Pulmonary artery endothelial cell (primary cell): ENCODE measurements at places on chromosomes 6 and 20. TPM values are rescaled to one million over a fixed set of nuclear protein-coding genes. Genes with fewer than 3 reads are reported as not detected.

GRCh38 chr6:18464176-18464575 lies 77.0 kb downstream of the RNF144B start:
- DNase-seq = no peak

DNA sequence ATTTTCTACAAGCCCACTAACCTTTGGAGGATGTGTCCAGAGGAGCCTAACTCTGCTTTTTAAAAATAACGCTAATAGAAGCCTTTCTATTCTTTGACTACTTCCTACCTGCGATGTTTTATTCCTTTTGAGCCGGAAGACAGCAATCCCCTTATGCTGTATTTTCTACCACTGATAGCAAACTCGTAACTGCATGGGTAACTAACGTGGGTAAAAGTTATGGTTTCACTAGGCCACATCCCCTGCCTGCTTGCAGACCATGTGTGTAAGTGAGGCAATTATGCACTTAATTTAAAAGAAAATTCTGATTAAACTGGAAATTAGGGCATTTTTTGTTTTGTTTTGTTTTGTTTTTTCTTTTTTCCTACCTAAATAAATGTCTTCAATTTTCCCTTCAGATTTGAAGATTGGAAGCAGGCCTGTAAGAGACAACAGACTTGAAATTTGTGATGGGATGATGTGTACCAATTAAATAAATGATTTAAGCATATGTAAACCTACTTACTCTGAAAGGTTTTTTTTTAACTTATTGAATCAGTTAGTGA lies 931 bp downstream of the UFL1 start:
- no peak for DNase-seq

DNA sequence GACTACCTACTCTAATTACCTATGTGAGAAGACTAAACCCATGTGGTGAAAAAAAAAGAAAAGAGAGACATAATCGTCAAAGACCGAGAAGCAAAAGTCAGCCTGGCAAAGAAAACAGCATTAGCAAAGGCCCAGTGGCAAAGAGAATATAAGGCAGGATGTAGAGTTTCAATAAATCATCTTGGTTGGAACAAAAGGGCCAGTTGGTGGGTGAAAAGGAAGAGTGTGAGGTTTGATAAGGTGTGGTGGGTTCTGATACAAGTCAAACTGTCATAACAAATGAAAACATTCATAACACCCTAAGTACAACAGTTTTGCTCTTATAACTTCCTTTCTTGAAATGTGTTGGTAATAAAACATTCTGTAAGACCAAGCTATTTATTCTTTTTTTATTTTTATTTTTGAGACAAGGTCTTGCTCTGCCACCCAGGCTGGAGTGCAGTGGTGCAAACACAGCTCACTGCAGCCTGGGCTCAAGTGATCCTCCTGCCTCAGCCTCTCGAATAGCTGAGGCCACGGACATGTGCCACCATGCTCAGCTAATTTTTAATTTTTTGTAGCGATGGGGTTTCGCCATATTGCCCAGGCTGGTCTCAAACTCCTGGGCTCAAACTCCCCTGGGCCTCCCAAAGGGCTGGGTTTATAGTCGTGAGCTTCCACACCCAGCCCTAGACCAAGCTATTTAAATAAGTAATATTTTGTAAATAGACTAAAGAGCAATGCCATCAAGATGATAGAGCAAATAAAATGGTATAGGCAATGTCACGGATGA lies 18.9 kb upstream of the GTF3C6 start:
- peak; percentile 20 for DNase-seq

DNA sequence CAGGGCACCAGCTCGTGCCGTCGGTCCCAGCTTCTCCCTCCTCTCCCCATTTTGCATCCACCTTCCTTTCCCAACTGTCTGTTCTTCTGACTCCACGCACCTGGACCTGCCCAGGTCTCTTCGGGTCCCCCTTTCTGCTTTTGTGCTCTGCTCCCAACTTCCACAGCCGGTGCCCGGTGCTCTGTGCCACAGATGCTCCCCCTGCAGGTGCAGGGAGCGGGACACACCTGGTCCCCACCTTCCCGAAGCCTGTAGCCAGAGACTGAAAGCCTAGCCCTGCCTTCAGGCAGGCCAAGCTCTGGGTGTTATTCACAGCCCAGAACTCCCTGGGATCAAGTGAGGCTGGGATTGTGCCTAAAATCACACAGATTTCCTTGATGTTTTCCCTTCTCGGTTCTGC lies 24.6 kb upstream of the BMP7 start:
- no peak for DNase-seq

Gene CST3
- total RNA-seq = 132 and 163 TPM in 2 replicates

GRCh38 chr6:168318090-168318489 lies 1.5 kb downstream of the DACT2 start:
- DNase-seq = no peak

GRCh38 chr20:11702721-11703518 lies 214.8 kb upstream of the BTBD3 start:
- DNase-seq = no peak

GRCh38 chr20:36234771-36235320 lies 1.4 kb upstream of the AAR2 start:
- DNase-seq = no peak

GRCh38 chr20:4829514-4830215 lies 108.0 kb downstream of the PRND start:
- no peak for DNase-seq

DNA sequence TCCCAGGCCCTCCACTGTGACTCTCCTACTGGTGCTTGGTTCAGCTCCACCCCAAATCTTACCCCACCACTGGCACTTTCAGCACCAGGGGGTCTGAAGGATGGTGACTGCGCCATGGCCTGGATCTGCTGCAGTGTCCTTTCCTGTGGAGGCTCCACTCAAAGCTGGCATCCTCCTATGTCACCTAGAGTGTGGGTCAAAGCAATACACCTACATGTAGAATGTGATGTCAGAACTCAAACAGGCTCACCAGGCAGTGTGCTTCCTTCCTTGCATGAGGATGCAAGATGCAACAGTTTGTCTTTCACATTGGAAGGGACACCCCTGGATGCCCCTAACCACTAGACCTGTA lies 32.8 kb upstream of the MICB start:
- no peak for DNase-seq

- DNase-seq = no peak
Measured at GRCh38 chr20:19975436-19975799, 41.7 kb upstream of the NAA20 start.

DNA sequence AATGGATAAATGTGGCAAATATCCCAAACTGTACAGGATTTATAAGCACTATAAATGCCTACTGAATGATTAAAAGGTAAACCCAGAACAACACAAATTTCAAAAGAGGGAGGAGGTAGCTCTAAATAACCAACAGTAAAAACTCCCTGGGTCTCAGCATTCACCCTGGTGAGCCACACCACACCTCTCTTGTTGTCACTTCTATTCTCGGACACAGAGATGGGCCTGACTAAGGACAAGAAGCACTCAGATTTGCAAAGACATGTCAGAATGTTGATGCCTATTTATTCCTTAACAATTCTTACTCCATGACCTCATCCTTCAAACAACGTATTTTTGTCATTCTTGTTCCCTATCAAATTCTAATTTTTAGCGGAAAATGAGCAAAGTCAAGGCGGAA lies 14.7 kb downstream of the TNFRSF21 start:
- DNase-seq = no peak

Gene TEAD3
- 0.21 and 0.33 TPM in 2 replicates for total RNA-seq

GRCh38 chr6:42406306-42407280 lies 45.1 kb downstream of the TRERF1 start:
- no peak for DNase-seq

GRCh38 chr6:101537753-101538316 lies 144.3 kb downstream of the GRIK2 start:
- no peak for DNase-seq

Gene FAXC
- total RNA-seq = 0.07 and 0.18 TPM in 2 replicates

GRCh38 chr6:127266892-127267645 lies 405 bp downstream of the RNF146 start:
- no peak for DNase-seq

DNA sequence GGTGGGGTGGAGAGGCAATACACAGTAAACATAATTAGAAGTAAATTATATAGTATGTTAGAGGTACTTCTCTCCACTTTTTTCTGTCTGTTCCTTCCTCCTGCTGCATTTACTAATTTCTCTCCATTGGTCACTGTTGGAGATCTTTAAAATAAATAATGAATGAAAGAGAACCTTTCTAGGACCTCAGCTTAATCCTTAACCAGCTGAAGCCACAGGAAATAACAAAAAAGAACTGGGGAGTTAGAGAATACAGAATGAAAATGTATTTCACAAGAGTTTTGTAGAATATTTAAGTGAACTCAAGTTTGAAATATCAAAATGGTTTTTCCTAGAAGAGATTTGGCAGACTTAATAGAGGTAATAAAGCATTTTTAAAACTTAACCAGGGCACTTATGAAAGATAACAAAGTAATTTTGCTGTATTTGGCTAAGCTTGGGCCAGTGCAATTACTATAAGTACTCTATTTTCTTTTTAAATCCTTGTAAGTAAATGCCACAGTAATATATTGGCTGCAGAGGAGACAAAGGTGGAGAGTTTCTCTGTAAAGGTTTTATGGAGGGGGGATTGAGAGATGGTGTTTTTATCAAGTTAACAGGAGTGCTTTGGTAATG lies 405.0 kb downstream of the CDKAL1 start:
- DNase-seq = no peak

Gene TOX2
- 1.2 and 2.4 TPM in 2 replicates for total RNA-seq

DNA sequence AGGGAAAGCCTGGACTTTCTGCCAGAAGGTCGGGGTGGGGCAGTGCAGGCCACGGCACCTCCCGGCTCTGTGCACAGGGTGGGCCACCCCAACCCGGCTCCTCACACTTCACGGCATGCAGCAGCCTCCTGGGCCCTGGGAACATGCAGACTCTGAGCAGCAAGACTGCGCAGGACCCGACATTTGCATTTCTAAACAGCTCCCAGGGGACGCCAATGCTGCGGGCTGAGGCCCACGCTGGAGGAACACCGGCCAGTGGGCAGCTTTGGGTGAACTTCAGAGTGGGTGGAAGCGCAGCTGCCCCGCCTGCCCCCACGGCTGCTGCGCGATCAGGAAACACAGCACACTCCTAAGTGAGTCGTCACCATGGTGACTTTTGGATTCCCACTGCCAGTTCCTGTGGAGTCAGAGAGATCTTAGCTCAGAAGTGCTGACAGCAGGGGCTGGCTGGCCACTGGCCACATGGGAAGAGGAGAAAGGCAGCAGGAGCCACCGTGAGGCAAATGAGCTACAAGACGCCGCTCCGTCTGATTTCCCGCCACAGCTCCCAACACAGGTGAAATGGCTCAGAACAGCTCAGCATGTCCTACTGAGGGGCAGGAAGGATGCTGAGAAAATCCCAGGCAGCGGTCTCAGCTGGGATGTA lies 52.1 kb downstream of the RNASET2 start:
- DNase-seq = no peak

DNA sequence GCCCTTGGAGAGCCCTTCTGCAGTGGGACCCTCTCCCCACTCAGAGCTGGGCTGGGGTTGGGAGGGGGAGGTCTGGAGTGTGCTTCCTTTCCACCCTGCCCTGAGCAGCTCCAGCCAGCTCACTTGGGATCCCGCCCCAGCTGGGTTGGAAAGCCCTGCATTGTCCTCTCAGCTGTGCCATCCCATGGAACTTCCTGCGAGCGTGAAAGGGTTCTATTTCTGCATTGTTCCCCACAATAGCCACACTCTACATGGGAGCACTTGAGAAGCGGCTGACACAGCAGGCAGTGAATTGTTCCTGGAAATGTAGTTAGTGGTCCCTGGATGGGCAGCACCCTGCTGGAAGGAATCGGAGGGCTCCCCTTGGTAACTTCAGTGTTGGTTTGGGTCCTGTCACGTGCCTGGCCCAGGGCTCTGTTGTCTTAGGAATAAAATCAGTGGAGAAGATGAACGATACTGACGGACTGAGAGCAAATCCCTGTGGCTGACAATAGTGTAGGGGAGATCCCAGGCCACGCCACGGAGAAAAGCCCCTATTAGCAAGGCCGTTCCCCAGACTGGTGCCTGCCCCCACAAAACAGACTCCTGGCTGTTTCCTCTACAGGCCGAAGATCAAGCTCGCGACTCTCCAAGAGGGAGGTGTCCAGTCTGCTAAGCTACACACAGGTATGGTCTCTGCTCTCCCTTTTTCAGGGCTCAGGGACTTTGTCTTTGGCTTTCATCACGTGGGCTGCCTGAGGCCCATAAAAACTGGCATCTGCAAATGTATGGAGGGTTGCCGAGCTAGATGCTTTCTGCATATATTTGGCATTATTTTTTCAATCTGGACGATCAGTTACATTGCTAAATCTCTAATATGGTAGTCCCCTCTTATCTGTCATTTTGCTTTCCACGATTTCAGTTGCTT lies 18.8 kb downstream of the DNMT3B start:
- no peak for DNase-seq

DNA sequence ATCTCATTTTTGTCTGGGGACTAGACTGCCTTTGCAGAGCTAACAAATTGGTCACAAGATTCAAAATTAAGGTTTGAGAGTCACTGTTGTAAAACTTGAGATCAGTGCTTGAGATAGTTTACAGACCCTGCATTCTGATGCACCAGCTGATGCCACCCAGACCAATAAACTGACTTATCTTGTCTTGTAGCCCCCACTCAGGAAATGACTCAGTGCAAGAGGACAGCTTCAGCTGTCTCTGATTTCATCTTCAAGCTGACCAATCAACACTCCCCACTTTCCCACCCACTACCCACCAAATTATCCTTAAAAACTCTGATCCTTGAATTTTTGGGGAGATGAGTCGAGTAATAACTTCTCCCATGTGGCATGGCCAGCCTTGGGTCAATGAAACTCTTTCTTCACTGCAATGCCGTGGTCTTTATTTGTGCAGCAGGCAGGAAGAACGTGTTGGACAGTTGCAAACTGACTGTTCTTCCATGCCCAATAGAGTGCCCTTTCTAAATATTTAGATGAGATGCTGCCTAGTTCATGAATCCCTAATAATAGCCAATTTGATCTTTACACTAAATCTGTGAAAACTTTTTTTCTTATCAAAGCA lies 48.3 kb upstream of the PROKR2 start:
- no peak for DNase-seq

Gene SRMS
- total RNA-seq = not detected in 2 replicates

DNA sequence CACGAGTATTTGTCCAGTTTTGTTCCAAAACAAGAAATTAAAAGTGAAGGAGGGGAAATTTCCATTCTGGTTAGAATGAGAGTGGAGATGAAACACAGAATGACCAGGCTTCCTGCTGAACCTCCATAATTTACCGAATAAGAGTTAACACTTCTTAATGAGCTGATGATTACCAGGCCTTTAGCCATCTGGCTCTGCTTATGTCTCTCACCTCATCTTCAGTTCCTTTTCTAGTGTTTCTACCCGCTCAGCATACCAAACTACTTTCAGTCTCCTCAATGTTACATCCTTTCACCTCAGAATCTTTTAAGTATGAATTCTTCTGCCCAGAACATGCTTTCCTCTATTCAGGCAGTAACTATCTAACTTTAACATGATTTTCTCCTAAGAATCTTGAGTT lies 209.0 kb upstream of the RSPO3 start:
- DNase-seq = no peak

DNA sequence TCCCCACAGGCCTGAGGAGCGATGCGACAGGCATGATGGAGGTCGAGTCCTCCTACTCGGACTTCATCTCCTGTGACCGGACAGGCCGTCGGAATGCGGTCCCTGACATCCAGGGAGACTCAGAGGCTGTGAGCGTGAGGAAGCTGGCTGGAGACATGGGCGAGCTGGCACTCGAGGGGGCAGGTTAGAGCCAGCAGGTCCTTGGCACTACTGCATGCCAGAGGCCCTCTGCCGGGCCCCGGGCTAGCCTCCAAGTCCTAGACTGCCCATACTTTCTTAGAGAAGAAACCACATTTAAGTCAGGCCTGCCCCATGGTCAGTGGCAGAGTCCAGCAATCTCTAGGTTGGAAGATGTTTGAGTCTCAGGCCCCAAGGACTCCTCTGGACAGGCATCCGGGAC lies 32.1 kb downstream of the PKIG start:
- no peak for DNase-seq

GRCh38 chr6:150001295-150002008 lies 23.9 kb downstream of the RAET1L start:
- DNase-seq = no peak
